Spleen (tissue), 13 donors: ENCODE measurements at places on chromosomes 1 and 21. TPM values are rescaled to one million over a fixed set of nuclear protein-coding genes. Genes with fewer than 3 reads are reported as not detected.

Gene S100A7
- not detected for total RNA-seq

Gene SYNC
- total RNA-seq: 9.0 TPM

Gene CTPS1
- 23.8 TPM for total RNA-seq

Gene GPR161
- 5.5 TPM for total RNA-seq

Gene MYCBP
- total RNA-seq: 9.7 TPM

- H3K36me3 ChIP-seq: peaks cover 46% of the 10 kb centered on the region
- no peaks in the 10 kb centered on the region for H3K4me1 ChIP-seq
- no peak overlapping the region for H3K4me3 ChIP-seq
- H3K27ac ChIP-seq: no peak overlapping the region
- H3K27me3 ChIP-seq: no peaks in the 10 kb centered on the region
- no peak for DNase-seq
Measured at GRCh38 chr1:41038110-41038509, 16.6 kb upstream of the SLFNL1 start.

DNA sequence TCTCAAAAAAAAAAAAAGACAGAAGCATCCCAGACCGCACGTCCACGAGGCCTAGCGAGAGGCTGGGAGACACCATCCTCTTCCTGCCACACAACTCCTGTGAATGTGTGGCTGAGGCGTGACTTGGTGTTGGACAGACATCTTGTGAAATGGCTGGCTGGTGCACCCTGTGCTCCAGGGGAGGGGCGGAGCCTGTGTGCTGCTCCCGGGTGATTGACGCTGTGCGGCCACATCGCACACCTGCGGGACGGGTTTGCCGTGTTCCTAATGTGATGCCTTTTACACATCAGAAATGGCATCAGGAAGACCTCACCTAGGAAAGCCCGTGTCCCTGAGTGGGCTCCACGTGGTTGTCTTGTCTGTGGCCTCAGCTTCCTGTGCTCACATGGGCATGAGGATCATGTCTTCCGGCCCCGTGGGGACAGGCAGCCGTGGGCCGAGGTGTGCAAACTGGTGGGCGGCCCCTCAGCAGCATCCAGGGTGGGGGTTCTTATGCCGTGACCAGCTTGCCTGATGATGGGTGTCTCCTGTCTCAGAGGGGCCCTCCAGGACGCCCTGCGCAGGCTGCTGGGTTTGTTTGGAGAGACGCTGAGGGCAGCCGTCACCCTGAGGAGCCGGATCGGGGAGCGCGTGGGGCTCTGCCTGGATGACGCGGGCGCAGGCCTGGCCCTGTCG is 64.4 kb downstream of the PCNT start:
- no peaks in the 10 kb centered on the region for H3K27me3 ChIP-seq
- DNase-seq: no peak
- H3K4me3 ChIP-seq: no peak overlapping the region
- H3K36me3 ChIP-seq: peaks cover 99% of the 10 kb centered on the region

DNA sequence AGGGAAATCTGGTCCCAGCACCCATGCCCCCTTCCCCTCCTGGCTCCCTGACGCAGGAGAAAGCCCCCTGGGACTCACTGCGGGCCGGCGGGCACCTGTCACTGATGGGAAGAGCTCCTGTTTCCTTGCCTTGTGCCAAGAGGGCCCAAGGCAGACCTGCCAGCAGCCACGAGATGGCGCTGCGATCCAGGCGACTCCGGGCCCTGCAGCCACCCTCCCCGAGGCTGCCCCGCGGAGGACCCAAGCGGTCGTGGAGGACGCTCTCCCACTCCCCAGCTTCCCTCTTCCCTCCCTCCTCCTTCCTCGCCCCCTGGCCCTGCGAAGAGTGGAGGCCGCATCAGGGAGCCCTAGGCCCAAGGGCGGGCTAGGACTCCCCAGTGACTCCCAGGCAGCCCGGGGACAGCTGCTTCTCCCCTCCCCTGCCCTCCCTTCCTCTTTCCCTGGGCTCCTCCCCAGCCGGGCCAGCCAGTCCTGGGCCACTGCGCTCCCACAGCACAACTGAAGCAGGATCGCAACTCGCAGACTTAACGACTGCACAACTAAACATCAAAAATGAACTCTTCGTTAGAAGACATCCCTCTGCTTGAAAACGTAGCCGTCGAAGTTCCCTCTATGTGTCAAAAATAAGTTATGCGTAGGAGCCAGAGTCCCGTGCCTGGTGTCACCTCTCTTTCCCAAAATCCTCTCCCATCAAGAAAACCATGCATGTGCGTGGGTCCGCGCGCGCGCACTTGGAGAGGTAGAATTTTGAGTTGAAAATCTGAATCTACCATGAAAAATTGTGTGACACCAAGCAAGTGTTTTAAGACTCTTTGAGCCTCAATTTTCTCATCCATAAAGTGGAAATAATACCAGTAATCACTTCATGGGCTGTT is 34.2 kb downstream of the BATF3 start:
- peaks cover 55% of the 10 kb centered on the region for H3K4me1 ChIP-seq
- no peaks in the 10 kb centered on the region for H3K36me3 ChIP-seq
- no peaks in the 10 kb centered on the region for H3K27me3 ChIP-seq
- DNase-seq: peak; percentile 95

GRCh38 chr1:49298304-49298703 is 521.6 kb upstream of the BEND5 start:
- H3K27ac ChIP-seq: no peak overlapping the region
- no peaks in the 10 kb centered on the region for H3K36me3 ChIP-seq
- no peaks in the 10 kb centered on the region for H3K4me1 ChIP-seq
- peak; percentile 73 for DNase-seq
- H3K4me3 ChIP-seq: no peak overlapping the region

DNA sequence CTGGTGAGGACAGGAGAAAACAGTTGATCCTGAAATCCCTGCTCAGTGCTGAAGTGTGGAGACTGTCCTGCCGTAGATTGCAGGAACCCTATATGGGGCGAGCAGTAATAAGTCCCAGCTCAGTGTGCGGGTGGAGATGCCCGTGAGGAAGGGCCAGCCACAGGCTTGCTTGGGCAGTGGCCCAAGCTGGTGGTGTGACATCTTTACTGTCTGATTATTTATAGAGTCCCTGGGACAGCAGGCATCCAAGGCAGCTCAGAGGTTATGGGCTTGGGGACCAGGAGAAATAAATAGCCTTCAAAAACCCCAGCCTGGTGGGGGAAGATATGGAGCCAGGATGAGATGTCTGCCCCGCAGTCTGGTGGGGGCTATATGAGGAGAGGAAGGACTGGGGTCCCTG is 170.7 kb upstream of the POU3F1 start:
- no peak overlapping the region for H3K27ac ChIP-seq
- H3K4me3 ChIP-seq: no peak overlapping the region

DNA sequence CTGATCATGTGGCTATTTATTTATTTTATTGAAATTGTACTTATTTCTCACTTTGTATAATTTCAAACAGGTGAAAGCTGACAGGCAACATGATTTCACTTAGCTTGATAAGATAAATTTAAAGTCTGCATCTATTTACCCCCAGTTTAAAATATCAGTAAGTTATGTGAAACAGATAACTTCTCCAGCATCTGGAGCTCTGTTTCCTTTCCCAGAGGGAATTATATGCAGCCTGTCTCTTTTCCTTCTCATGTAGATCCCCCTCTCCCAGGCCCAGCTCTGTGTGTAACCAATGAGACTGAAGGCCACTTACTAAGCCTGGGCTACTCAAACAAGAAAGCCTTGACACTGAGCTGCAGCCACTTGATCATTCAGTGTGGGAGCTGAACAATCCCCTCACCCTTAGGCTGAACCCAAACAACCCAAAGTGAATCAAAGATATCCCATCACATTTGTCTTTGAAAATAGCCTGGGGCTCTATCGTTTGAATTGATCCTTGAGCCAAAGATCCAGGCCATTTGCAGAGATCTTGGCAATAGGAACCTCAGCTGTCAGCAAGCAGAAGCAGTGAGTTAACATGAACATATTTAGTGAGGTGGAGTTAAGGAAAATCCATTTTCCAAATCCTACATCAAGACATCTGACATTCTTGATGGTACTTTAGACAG is 383.9 kb downstream of the TGFB2 start:
- no peaks in the 10 kb centered on the region for H3K36me3 ChIP-seq
- no peak for DNase-seq
- H3K4me3 ChIP-seq: no peak overlapping the region
- H3K27me3 ChIP-seq: no peaks in the 10 kb centered on the region
- no peak overlapping the region for H3K27ac ChIP-seq

Gene NBPF10
- 2.8 TPM for total RNA-seq

Gene SPATA45
- total RNA-seq: not detected

GRCh38 chr1:85612704-85613361 is 32.3 kb downstream of the CCN1 start:
- no peak overlapping the region for H3K4me3 ChIP-seq
- peaks cover 5% of the 10 kb centered on the region for H3K27me3 ChIP-seq
- DNase-seq: no peak

GRCh38 chr1:110061341-110061740 is 9.1 kb downstream of the ALX3 start:
- H3K4me1 ChIP-seq: peaks cover 23% of the 10 kb centered on the region
- H3K4me3 ChIP-seq: no peak overlapping the region
- peak; percentile 64 for DNase-seq
- H3K36me3 ChIP-seq: peaks cover 45% of the 10 kb centered on the region

Gene CCDC30
- 1.9 TPM for total RNA-seq

Gene FAM177B
- 2.2 TPM for total RNA-seq

DNA sequence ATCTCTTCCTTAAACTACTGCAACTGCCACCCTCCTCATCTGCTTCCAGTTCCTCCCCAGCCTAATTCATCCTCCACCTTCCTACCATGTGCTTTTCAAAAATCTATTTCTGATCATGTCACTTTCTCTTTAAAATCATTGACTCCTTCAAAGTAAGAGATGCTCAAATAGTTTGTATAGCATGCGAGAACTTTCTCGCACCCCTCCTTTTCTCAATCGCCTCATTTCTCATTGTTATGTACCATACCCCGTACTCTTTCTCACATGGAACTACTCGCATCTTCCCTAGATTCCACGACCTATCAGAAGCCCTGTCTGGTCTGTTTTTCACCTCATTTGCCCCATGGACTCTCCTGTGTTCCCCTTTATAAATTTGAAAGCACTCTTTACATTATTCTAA is 238.2 kb downstream of the NRIP1 start:
- H3K27ac ChIP-seq: no peak overlapping the region
- no peak for DNase-seq
- no peaks in the 10 kb centered on the region for H3K36me3 ChIP-seq
- no peaks in the 10 kb centered on the region for H3K27me3 ChIP-seq
- H3K4me1 ChIP-seq: no peaks in the 10 kb centered on the region

Gene KCNJ10
- 29.4 TPM for total RNA-seq

- H3K27ac ChIP-seq: no peak overlapping the region
- H3K4me1 ChIP-seq: peaks cover 6% of the 10 kb centered on the region
- H3K36me3 ChIP-seq: no peaks in the 10 kb centered on the region
- DNase-seq: no peak
Measured at GRCh38 chr1:14437417-14437918, 161.0 kb upstream of the KAZN start.

DNA sequence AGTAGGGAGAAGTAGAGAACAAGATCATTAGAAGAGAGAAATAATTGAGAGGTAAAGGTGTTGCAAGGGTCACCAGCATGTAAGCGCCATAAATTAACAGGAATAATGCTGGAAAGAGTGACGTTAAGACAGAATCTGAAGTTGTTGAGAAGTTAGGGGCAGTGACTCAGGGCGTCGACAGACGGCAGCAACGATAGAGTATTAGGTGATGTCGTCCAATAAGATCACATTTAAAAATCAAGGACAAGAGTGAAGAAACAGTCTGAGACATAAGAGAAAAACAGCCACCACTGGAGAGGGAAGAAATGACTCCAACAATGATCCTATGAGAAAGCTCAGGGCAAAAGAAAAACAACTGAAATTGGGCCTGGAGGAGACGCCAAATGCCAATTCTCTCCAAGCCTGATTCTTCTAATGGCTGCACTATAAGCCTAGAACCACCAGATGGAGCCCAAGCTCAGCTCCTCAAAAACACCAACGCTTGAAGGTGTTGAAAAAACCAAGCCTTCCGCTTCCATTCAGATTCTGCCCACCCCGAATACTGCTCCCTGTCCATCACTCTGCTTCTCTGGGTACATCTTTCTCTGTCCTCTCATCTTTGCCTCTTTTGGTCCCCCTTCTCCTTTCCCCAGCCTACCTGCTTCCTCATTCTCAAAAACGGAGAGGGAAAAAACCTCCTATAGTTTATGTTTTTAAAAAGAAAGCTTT is 70.0 kb downstream of the LUZP1 start:
- no peak for DNase-seq
- no peaks in the 10 kb centered on the region for H3K27me3 ChIP-seq
- peaks cover 8% of the 10 kb centered on the region for H3K36me3 ChIP-seq
- no peak overlapping the region for H3K4me3 ChIP-seq
- peaks cover 57% of the 10 kb centered on the region for H3K4me1 ChIP-seq

GRCh38 chr1:86926883-86927282 is 12.4 kb downstream of the HS2ST1 start:
- H3K4me1 ChIP-seq: peaks cover 27% of the 10 kb centered on the region
- H3K4me3 ChIP-seq: no peak overlapping the region

Gene RBM11
- 2.5 TPM for total RNA-seq

- H3K27me3 ChIP-seq: no peaks in the 10 kb centered on the region
- no peak overlapping the region for H3K4me3 ChIP-seq
- no peak for DNase-seq
- H3K4me1 ChIP-seq: peaks cover 4% of the 10 kb centered on the region
- H3K36me3 ChIP-seq: no peaks in the 10 kb centered on the region
Measured at GRCh38 chr1:108896146-108897145, 19.7 kb downstream of the GPSM2 start.

- H3K27ac ChIP-seq: no peak overlapping the region
- H3K4me1 ChIP-seq: no peaks in the 10 kb centered on the region
- DNase-seq: no peak
- no peak overlapping the region for H3K4me3 ChIP-seq
- H3K27me3 ChIP-seq: no peaks in the 10 kb centered on the region
Measured at GRCh38 chr21:41242238-41242829, 74.3 kb upstream of the FAM3B start.

DNA sequence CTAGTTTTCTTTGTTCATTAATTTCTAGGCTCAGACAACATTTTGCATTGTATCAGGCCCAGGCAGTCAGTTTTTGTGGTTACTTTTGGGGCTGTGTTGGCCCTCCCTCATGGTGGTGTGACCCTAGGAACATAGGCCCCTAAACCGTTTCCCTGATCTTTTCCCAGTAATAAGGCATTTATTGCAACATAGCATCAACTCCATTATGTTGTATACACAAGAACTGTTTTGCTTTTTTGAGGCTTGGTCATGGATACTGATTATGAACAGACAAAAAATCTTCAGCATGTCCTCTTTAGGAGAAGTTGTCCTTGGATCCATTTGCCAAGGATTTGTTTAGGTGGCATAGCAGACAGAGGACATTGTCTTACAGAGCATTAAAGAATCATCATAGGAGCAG is 10.3 kb downstream of the B3GALT2 start:
- H3K27ac ChIP-seq: no peak overlapping the region
- H3K27me3 ChIP-seq: no peaks in the 10 kb centered on the region
- no peak overlapping the region for H3K4me3 ChIP-seq
- DNase-seq: no peak
